ENCODE measurements at places on chromosomes 4 and X.

DNA sequence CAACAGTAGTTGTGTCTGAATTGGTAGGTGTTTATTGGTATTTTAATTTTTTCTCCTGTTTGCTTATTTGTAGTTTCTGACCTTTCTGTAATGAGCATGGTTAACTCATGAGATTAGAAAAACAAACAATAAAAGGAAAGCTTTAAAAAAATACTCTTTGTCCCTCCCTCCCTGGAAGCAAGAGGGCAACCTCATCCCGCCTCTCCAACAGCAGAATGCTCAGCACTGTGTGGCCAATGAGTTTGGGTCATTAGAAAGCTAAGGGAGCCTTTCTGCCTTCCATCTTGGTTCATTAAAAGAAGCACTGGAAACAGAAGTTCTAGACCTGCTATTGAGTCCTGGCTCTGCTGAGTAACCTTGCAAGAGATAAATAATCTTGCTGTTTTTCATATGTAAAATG is 33.9 kb downstream of the TRPC5 start:
- DNase-seq, result no peak

DNA sequence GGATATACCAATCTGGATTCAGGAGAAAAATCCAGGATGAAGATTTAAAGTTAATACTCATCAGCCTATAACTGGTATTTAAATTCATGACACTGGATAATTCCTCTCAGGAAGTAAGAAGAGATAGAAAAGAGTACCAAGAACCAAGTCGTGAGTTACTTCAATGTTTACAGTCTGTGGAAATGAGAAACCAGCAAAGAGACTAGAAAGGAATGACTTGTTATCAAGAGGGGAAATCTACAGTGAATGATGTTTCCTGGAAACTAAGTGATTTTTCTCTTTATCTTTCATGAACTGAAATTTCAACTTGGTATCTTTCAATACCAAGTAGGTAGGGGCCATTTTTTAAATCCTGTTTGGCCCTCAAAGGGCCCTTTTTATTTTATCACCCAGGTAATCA is 217.9 kb upstream of the AFF2 start:
- no peak for DNase-seq

DNA sequence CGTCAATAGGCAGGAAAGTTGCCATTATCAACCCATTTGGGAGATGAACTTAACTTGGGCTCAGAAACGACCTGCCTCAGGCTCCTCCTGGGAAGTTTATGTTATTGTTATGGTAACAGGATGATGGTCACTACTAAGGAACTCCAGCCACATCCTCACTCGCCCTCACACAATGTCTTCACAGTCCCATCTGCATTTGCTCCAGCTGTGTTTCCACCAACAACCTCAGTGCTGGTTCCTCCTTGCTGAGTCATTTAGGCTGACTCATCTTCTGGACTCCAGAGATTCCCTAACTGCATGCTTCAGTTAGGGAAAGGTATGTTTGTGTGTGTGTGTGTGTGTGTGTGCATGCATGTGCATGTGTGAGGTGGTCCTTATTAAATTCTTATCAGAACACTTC is 293.4 kb upstream of the BOD1L1 start:
- DNase-seq, result no peak

DNA sequence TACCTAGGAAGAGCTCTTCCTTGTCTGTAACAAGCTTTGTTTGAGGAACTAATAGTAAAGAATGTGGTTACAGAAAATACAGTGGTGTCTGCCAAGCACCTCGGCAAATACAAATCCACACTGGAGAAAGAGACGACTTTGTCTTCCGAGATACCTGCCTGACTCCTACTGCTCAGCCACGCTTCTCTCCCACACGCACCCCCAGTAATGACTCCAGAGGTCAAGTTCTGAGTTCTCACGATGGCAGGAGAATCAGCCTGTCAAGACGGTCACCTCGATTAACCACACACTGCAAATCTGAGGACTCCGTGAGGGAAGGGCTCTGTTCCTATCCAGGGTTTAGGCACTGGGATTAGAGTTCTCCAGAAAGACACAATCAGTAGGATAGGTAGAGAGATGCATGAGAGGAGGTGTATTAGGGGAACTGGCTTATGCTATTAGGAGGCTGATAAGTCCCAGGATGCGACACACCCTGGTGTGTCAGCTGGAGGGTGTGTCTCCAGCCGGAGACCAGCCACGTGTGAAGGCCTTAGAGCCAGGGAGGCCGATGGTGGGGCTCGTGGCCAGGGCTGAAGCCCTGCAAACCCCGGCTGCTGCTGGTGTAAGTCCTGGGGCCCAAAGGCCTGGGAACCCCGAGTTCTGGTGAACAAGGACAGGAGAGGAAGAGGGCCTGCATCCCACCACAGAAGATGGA is 8.4 kb upstream of the TRIML2 start:
- DNase-seq, result no peak

GRCh38 chr4:145545031-145545430 is 63.4 kb downstream of the SMAD1 start:
- DNase-seq, result no peak

DNA sequence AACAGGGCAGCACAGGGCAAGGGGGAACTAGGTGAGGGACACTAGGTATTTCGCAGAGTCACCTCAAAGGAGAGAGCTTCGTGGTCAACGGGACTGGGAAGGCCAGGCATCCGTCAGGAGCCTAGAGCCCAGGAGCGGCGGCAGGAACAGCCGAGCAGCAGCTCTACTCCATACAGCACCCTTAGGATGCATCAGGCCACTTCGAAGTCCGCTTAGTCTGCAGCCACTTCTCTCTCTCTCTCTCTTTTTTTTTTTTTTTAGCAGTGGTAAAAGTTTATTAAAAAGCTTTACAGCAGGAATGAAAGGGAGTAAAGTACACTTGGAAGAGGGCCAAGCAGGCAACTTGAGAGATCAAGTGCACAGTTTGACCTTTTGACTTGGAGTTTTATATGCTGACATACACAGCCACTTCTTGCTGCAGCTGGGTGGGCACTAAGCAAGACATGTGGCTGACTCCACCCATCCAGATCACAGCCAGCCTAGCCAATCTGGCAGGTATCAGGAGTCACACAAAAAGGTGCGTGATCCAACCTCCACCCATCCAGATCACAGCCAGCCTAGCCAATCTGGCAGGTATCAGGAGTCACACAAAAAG is 209.7 kb upstream of the RADX start:
- DNase-seq, result no peak

- DNase-seq, result no peak
Measured at GRCh38 chr4:1855333-1856070, 454 bp downstream of the LETM1 start.

DNA sequence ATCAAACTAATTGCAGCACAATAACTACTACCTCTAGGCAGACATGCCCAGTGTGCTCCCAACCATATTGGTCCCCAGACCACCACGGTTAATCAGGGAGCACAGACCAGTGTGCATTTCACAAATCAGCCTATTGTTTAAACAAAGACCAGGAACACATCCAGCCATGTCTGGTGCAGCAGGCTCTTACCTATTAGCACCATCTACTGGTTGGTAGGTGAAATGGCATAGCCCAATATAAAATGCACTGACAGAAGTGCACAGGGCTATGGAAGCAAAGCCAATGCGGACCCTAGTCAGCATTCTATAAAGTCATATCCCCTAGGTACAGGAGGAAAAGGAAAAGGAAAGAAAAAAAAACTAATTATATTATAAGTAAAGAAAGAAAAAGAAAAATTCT is 15.5 kb upstream of the CYLC1 start:
- DNase-seq, result no peak

DNA sequence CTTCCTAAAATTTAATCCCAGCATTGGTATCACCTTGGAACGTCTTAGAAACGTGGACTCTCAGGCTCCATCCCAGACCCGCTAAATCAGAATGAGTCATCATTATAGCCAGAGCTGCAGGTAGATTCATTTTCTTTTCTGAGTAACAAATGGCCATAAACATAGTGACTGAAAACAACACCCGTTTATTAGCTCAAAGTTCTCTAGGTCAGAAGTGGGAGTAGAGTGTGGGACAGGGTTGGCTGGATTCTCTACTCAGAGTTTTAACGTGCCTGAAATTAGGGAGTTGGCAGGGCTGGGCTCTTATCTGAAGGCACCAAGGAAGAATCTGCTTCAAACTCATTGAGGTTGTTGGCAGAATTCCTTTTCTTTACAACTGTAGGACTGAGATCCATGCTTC is 101.8 kb upstream of the C1QTNF7 start:
- DNase-seq, result no peak

GRCh38 chrX:21912220-21912619 is 28.3 kb upstream of the SMS start:
- DNase-seq, result no peak

DNA sequence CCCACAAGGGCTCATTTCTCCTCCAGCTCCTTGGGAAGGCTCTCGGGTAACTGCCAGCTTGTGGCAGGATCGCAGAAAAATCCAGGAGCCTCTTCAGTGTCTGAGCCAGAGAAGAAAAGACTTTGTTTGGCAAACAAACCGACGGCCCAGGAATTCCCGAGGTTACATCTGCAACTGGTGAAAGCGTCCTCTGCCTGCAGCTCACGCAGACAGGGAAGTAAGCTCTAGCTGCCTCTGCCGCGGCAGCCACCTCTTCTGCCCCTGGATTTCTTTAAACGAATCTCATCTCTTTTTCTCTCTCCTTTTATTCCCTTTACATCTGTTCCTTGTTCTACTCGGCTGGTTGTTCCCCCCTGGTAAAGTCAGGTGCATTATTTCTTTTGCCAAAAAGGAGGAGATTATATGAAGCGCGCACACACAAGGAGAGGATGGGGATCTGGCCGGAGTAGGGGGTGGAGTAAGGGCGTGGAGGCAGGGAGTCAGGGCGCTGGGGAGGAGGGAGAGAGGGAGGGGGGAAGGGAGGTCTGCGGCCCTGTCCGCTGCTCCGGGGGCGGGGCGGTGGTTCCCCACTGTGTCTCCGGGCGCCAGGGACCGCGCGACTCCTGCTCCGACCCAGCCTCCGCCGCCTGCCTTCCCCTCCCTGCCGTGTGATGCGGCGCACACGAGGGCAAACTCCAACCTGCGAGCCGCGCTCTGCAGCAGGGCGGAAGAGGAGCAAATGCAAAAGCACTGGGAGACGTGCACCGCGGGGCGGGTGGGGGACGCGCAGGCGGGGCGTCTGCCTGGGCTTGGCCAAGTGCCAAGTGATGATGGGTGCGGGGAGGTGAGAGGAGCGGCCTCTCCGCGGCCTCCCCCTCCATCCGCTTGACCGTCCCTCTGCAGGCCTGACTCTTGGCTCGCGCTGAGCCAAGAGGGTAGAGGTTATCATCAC is at the start of gene DCHS2:
Gene DCHS2 (minus strand): TSS at position 459 of the 931 bp plus-strand sequence. CDS start 444 bp downstream, at position 15.
- no peak for DNase-seq
